ENCODE measurements at places on chromosomes 3 and 15.

GRCh38 chr3:178485756-178486155, 50.5 kb upstream of the KCNMB2 start:
- DNase-seq = no peak

- no peak for DNase-seq
These were observed 17.5 kb downstream of the CCR4 start for GRCh38 chr3:32968920-32969389.

DNA sequence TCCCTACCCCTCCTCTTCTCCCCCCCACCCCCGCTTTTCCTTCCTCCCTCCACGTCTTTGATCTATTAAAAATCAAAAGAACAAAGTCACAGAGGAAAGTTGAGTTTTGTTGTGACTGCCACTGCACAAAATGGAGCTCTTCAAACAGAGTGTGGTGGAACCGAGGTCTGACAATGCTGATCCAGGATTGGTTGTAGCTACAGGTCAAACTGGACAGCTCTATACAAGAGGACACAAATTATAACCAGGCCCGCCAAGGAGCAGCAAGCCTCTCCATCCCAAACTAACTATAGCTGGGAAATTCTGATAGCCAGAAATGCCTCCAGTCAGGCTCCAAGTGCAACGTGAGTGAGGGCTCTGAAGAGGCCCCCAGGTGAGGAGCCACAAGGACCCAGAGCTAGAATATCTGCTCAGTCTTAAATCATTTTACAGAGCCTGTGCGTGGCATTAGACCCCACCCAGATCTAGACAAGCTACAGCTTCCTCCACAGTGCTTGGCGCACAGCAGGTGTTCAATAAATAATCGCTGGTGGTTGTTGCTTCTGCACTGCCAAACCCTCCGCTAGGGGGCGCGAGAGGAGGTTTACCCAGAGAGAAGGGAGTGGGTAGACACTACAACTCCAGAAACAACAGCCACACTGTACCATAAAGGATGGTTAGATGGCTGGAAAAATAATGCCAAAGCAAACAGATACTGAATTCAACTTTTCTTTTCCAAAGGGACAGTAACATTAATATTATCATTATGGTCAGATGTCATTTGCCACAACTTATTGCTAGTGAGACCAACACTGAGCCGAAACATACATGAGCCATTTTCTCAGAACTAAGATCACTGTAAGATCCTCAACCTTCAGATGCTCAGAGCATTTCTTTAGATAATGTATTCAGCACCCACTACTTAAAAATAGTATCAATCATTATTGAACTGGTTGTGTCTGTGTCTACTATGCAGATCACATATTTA, 44.6 kb downstream of the ZIC4 start:
- DNase-seq = peak; percentile 73

DNA sequence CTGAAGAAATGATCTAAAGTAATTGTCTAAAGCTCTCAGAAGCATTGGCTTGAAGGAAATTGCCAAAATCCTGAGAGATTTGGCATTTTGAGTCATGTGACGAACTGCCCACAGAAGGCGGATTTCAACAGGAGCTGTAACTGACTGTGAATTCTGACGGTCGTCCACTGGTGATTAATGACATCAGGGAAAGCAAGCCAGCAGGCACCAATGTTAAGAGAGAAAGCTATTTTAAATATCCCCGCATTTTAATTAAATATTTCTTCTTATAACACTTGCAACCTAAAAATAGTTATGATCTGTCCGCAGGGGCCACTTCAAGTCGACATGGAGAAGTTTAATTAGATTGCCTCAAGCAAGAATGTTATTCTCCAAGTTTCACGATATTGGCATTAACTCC, 51.6 kb downstream of the WNT5A start:
- DNase-seq = no peak

- DNase-seq = peak; percentile 76
These were observed 32.2 kb upstream of the FMN1 start for GRCh38 chr15:33226559-33227181.

DNA sequence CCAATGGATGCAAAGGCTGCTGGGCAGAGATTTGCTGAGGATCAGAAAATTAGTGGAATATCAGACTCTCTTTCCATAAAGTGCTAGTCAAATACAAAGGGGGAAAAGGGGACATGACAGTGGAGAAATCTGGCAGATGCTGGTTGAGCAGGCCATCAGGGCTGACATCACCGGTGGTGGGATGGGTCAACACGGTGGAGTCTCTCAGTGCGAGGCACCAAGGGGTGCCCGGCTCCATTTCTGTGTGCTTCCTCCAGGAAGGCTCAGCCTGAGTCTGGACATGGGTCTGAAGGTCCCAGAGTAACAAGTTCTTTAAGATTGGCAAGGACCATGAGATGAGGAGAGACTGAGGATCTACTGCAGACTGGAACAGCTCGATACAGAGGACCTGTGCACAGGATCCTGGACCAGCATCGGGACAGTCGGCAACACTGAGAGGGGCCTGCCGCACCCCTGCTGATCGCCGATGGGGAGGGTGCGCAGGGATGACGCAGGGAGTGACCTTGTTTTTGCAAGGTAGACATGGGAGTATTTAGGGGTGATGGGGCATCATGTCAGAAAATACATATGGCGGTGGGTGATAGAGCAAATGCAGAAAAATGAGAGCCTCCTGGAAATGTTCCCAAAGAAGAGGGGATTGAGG, 92.7 kb downstream of the SEC22A start:
- DNase-seq = no peak
